ENCODE measurements at places on chromosomes 7 and 10.
A peak's percentile ranks its signal among the peaks of the same experiment; 100 is the strongest.

DNA sequence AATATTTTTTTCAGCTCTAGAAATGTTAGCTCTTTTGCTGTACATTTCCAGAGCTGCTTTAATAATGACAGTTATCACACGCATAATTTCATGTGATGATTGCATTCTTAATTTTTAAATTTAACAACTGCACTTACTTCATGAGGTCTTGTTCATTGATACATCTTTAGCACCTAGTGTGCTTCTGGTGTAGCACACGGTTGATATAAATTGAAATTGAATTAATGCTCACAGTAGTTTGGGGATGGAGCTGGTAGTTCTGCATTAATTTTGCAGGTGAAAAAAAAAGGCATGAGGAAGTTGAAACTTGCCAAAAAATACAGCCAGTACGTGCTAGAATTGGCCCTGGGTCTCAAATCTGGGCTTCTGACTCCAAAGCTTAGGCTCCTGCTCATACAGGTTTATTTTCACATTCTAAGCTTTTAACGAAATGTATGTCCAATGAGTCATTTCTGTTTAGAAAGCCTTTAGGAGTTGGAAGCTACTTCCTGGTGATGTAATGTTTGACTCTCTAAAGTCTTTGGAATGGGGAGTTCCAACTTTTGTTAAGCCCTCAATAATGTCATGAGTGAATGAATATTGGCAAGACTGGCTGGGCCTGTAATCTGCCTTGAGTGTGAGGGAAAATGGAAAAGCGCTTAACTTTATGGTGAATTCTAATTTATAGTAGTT lies 62.5 kb downstream of the DAGLB start:
- peak; percentile 87 for DNase-seq

- no peak for DNase-seq
Observed at GRCh38 chr7:151863386-151864079, 13.4 kb downstream of the PRKAG2 start.

DNA sequence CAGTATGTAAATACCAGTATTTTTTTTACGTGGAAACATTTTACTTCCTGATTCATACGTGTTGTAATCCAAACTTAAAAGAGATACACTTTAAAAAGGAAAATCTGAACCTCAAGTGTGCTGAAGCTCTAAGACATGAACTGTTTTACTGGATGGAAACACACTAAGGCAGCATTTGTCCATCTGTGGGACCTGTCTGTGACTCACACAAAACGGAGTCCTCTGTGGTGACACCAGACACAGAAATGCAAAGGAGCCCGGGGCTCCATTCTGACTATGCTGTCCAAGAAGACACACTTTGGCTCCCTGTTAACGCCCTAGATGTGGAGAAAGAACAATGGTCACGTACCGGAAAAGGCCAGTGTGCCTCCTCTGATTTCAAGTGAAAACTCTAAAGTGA lies 23.9 kb downstream of the RNF133 start:
- peak; percentile 12 for DNase-seq

DNA sequence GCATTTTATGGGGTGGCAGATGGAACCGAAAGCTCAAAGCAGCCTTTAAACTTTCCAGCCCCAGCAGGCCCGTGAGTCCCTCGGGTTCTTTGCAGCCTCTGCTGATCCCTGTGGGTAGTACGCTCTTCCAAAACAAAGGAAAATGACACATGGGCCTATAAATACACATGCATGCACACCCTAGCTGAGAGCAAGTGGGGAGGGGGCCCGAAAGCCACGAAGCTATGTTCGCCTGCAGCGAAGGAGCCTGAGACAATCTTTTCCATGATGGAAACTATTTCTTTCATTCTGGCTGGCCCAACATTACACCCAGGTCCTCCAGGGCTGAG lies 32.2 kb downstream of the CALML5 start:
- DNase-seq = no peak

DNA sequence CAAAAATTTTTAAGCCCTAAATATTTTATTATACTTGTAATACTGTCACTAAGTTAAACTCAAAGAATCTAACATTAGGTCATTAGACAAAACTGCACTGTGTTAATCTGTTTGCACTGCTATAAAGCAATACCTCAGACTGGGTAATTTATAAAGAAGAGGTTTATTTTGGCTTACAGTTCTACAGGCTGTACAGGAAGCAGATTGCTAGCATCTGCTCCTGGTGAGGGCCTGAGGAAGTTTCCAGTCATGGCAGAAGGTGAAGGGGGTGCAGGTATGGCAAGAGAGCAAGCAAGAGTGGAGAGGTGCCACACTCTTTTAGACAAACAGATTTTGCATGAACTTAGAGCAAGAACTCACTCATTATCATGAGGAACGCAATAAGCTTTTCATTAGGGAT lies 125.7 kb downstream of the IMMP2L start:
- DNase-seq = no peak

DNA sequence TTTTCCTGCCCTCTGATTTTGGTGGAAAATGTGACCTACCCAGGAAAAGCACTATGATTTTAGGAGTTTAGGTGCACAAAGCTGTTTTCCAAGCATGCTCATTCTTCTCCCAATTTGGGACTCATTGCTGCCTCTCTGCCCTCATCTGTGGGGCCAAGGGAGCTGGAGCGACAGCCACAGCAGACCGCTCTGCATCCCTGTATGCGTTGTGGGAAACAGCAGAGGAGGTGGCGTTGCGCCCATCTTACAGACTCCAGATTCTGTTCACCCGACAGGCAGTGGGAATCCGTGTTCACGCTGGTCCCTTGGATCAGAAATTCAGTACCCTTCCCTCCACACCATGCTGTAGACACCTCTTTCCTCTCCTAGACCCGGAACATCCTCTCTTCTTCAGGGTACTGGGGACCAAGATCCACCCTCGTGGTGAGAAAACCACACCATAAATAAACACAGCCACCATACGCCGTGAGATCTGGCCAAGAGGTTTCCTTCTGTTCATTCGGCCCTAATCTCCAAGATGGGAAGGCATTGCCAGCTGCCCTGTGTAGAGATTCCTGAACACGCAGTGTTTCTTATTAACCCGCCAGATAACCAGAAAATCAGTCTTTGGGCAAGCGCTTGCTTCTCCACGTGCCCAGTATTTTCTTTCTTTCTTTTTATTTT lies 87.9 kb downstream of the CUX1 start:
- DNase-seq = no peak

DNA sequence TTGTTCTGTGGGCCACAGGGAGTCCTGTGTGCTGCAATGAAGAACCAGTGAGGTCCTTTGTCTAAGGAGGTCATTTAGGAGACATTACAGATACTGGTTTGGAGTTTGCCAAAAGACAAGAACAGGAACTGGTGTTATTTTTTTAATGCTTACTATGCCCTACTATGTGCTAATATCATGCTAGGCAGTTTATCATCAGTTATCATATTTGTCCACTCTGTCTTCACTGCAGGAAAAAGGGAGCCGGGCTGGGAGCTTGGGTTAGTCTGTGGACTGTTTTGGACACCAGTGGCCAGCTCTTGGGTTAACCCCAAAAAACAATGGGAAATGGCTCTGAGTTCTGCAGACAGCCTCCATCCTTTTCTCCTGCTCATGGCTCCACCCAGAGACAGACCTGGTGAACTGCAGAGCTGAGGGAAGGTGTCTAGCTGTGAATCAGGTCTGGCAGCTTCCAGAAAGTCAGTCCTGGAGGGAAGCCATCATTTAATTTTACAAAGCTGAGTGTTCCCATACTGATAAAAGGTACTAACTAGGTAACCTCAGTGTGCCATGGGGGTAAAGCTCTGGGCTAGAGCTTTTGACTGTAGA lies 101.2 kb upstream of the ZNF746 start:
- peak; percentile 15 for DNase-seq

GRCh38 chr7:315516-316265 lies 25.7 kb downstream of the FOXL3 start:
- DNase-seq = no peak

DNA sequence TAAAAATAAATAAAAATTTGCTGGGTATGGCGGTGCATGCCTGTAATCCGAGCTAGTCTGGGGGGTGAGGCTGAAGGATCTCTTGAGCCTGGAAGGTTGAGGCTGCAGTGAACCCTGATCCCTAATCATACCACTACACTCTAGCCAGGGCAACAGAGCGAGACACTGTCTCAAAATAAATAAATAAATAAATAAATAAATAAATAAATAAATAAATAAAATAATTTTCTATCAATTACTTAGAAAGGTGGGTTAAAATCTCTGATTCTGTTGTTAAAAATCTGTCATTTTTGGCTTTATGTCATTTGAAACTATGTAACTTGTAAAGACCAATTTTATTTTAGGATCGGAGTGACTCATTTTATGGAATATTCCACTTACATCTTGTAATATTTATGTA lies 958.6 kb downstream of the NXPH1 start:
- no peak for DNase-seq

- DNase-seq = no peak
Observed at GRCh38 chr7:138913783-138914182, 67.4 kb downstream of the KIAA1549 start.

DNA sequence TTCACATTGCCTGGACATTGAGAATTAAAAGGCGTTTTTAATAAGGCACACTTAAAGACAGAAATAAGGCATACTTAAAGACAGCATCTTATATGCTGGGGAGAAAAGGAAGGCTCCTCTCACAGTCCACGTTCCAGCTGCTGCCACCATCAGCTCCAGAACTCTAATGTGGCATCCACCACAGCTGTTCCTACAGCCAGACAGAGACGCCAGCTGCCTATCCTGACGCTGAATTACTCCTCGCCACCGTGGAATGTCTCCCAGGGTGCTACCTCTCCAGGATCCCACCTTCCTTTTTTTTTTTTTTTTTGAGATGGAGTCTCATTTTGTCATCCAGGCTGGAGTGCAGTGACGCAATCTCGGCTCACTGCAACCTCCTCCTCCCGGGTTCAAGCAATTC lies 30.8 kb downstream of the SLC37A3 start:
- no peak for DNase-seq

DNA sequence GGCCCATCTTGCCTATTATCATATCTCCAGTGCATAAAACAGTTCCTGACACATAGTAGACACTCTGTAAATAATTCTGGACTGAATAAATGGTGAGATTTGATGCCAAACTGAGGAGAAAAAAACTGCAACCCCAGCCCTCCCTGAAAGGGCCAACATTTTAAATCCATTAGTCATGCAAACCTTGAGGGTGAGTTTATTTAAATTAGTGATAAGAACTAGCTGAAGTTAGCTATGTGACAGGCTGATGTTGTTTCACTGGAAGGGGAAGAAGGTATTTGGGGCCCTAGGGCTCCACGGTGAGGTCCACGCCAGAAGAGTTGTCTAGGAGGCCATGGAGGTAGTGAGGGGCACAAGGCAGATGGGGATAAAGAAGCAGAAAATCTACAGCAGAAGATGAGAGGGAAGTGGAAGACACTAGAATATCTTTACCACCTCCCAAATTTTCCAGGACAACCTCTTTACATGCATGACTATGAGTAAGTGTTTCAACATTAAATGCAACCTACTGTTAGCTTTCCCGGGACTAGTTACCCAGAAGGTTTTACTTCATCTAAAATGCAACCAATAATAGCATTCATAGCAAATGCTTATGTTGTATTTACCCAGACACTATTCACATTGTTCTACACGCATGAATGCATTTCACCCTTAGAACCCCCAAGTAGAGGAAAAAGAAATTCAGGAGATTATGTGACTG lies 183.2 kb upstream of the LYZL1 start:
- peak; percentile 33 for DNase-seq

DNA sequence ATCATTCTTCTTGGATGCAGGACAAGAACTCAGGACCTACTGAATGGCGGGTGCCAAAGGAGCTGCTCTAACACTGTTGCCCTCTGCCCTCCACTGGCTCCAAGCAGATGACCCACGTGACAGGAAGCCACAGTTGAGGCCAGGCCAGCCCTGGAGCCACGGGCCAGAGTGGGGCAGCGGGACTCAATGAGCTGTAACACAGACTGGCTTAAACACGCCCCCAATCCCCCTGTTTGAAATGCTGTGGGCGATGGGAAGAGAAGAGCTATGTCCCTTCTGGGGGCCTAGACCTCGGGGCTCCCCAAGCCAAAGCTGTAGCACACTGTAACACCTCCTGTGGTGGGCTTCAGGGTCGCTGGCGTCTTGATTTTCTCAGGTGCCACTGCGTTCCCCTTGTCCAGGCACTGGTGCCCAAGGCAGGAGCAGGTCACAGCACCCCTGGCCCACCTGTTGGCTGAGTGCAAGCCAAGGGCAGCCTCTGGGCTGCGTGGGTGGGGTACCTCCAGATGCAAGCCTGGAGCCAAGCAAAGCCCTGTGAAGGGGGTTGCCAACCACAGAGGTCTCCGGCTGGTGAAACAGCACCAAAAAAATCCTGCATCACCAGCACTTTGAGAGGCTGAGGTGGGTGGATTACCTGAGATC lies 18.6 kb upstream of the ZMIZ2 start:
- DNase-seq = no peak

GRCh38 chr10:101772895-101773761 lies 2.8 kb downstream of the FGF8 start:
- DNase-seq = no peak

GRCh38 chr7:116872026-116872425 lies 9.6 kb downstream of the CAPZA2 start:
- DNase-seq = no peak

DNA sequence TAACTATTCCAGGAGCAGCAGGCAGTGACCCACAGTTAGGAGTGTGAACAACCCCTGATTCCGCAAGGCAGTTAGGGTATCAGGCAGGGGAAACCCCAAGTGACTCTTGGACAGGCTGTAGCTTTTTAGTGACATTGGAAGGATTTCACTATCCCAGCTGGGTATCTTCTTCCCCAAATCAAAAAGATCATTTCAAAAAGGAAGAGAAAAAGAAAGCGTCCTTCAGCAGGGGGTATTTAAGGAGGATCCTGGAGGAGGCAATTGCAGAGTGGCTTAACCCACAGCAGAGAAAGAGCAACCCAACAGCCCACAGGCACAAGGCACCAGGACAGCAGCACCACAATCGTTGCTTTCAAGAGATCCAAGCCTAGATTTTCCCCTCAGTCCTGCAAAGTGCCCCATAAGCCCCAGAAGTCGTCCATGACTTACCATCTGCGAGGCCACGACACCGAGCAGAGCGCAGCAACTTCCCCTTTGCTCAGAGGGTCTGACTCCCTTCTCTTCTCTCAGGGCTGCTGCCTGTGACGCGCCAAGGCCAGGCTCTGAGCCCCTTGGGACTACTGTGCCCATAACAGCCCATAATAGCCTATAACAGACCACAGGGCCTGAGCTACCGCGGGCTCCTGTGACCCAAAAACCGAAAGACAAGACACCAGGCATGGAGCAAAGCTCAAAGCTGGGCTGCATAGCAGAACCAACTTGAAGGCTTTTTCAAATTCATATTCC lies 19.8 kb downstream of the PIK3AP1 start:
- DNase-seq = no peak

DNA sequence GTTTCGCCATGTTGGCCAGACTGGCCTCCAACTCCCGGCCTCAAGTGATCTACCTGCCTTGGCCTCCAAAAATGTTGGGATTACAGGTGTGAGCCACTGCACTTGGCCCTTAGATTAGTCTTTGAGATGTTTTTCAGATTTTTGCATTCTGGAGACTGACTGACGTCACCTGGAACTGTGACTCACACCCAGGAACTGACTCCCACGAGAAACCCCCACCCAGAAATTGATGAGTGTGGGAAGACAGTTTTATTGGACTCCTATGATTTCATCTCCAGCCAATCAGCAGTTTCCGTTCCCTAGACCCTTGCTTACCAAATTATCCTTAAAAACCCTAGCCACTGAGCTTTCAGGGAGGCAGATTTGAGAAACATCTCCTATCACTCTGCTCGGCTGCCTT lies 867.3 kb downstream of the TYW1 start:
- DNase-seq = no peak

- no peak for DNase-seq
Observed at GRCh38 chr7:6409944-6410693, 37.6 kb downstream of the DAGLB start.

- DNase-seq = no peak
Observed at GRCh38 chr10:120075349-120075748, 182.8 kb downstream of the SEC23IP start.

GRCh38 chr10:17527514-17528146 lies 73.2 kb upstream of the ST8SIA6 start:
- no peak for DNase-seq
